ENCODE measurements at places on chromosomes 2 and 18. TPM values are rescaled to one million over a fixed set of nuclear protein-coding genes. Genes with fewer than 3 reads are reported as not detected.

The CERKL gene
- total RNA-seq = not detected

The ZNF804A gene
- total RNA-seq = not detected

The PPP1R1C gene
- not detected for total RNA-seq

The TXNDC2 gene
- not detected for total RNA-seq

The CCDC93 gene
- total RNA-seq = 10.6 TPM

The HPCAL1 gene
- 26.4 TPM for total RNA-seq

The GATA6 gene
- 2.1 TPM for total RNA-seq

The ASIC4 gene
- not detected for total RNA-seq

The MOCOS gene
- total RNA-seq = 11.8 TPM

The XIRP2 gene
- total RNA-seq = 0.03 TPM

- DNase-seq = no peak
- H3K27me3 ChIP-seq = no peaks in the 10 kb centered on the region
- no peak overlapping the region for H3K4me3 ChIP-seq
Observed at GRCh38 chr2:199261239-199261638, 196.5 kb downstream of the SATB2 start.

GRCh38 chr18:31990823-31991222 lies 27.8 kb upstream of the RNF125 start:
- DNase-seq = no peak
- H3K4me1 ChIP-seq = no peaks in the 10 kb centered on the region
- no peaks in the 10 kb centered on the region for H3K36me3 ChIP-seq
- H3K27ac ChIP-seq = no peak overlapping the region
- no peak overlapping the region for H3K4me3 ChIP-seq

DNA sequence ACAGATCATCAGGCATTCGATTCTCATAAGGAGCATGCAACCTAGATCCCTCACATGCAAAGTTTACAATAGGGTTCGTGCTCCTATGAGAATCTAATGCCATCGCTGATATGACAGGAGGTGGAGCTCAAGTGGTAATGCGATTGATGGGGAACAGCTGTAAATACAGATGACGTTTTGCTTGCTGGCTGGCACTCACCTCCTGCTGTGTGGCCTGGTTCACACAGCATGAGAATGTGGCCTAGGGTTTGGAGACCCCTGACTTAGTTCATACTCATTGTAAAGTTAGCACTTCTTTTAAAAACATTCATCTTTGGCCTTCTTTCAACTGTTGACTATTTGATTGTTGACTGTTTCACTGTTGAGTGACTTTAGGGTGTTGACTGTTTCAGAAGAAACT lies 8.7 kb upstream of the CHMP1B start:
- H3K27ac ChIP-seq = no peak overlapping the region
- DNase-seq = no peak
- H3K27me3 ChIP-seq = no peaks in the 10 kb centered on the region
- H3K4me3 ChIP-seq = no peak overlapping the region
- no peaks in the 10 kb centered on the region for H3K4me1 ChIP-seq
- no peaks in the 10 kb centered on the region for H3K36me3 ChIP-seq

- DNase-seq = no peak
- H3K4me1 ChIP-seq = no peaks in the 10 kb centered on the region
- no peaks in the 10 kb centered on the region for H3K27me3 ChIP-seq
Observed at GRCh38 chr18:62697636-62698035, 17.7 kb upstream of the PHLPP1 start.

DNA sequence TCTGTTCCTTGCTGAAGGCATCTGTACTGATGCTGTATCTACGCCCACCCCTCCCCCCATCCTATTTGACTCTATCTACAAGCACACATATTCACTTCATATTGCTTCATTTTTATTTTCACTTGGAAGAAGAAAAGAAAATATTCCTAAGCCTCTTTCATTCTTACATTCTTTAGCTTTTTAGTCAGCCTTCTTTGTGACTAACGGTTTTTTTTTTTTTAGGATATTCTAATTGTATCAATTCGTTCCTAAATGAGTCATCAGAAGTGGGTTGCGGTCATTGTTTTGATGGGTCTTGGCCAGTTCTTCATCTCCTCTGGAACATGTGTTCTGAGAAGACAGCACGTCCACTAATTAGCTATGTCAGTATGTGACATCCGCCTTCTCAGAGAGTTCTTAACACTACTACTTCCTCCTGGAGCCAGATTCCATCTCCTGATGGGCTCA lies 88.7 kb downstream of the MYO1B start:
- no peak overlapping the region for H3K4me3 ChIP-seq
- no peak overlapping the region for H3K27ac ChIP-seq
- no peaks in the 10 kb centered on the region for H3K4me1 ChIP-seq
- H3K36me3 ChIP-seq = no peaks in the 10 kb centered on the region
- DNase-seq = no peak

- peaks cover 6% of the 10 kb centered on the region for H3K27me3 ChIP-seq
- H3K4me1 ChIP-seq = no peaks in the 10 kb centered on the region
- no peak overlapping the region for H3K4me3 ChIP-seq
- no peak for DNase-seq
- H3K36me3 ChIP-seq = no peaks in the 10 kb centered on the region
Observed at GRCh38 chr18:50862401-50862800, 16.5 kb upstream of the ME2 start.

DNA sequence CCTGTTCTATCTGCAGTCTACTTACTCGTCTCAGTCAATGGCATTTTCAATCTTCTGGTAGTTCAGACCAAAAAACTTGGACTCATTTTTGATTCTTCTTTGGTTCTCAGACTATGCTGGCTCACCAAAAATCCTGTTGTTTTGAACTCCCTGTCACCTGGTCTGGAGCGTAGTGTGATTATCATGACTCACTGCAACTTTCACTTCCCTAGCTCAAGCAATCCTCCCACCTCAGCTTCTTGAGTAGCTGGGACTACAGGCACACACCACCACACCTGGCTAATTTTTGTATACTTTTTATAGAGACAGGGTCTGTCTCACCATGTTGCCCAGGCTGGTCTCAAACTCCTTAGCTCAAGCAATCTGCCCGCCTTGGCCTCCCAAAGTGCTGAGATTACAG lies 163.3 kb upstream of the CDH7 start:
- no peaks in the 10 kb centered on the region for H3K36me3 ChIP-seq
- no peak overlapping the region for H3K27ac ChIP-seq
- DNase-seq = no peak
- no peak overlapping the region for H3K4me3 ChIP-seq
- no peaks in the 10 kb centered on the region for H3K4me1 ChIP-seq
- H3K27me3 ChIP-seq = no peaks in the 10 kb centered on the region

DNA sequence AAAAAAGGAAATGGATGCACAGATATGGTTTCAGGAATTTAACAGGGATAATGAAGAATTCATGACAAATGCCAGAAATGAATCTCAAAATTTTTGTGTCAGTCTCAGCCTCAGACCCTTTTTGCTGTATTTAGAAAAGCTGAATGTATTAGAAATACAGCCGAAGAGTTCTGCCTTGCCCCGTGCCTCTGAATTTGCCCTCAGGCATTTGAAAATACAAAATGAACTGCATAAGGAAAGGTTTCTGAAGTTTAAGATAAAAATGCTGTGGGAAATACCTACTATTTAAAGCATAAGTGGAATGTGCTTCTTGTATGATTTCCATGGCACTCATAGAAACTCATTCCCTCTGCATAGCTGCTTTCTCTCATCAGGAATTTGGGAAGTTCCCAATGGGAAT lies 1580.6 kb downstream of the DPP10 start:
- no peak overlapping the region for H3K4me3 ChIP-seq
- H3K27ac ChIP-seq = no peak overlapping the region
- H3K4me1 ChIP-seq = no peaks in the 10 kb centered on the region
- DNase-seq = no peak

- no peaks in the 10 kb centered on the region for H3K27me3 ChIP-seq
- H3K4me3 ChIP-seq = peak overlapping the region; percentile 77
- peak overlapping the region; percentile 87 for H3K27ac ChIP-seq
- DNase-seq = no peak
Observed at GRCh38 chr2:8682719-8683667, 1.1 kb downstream of the ID2 start.

DNA sequence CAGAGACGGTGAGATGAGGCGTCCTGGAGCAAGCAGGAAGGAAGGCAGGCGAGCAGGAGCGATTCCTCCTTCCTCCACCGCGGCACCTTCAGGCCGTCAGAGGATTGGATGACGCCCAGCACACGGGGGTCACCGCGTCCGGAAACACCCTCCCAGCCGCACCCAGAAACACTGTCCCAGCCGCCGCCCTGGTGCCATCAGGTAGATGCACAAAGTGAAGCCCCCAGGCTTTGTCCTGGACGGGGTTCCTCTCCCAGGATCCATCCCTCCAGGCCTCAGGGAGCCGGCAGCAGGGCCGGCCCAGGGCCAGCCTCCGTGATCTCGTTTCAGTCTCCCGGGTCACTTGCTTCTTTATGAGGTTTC lies 31.5 kb downstream of the RTP5 start:
- peak overlapping the region; percentile 25 for H3K27ac ChIP-seq
- DNase-seq = no peak
- H3K36me3 ChIP-seq = no peaks in the 10 kb centered on the region
- H3K4me1 ChIP-seq = peaks cover 12% of the 10 kb centered on the region

- no peaks in the 10 kb centered on the region for H3K36me3 ChIP-seq
- no peak overlapping the region for H3K4me3 ChIP-seq
- no peak for DNase-seq
- no peaks in the 10 kb centered on the region for H3K27me3 ChIP-seq
- H3K27ac ChIP-seq = no peak overlapping the region
Observed at GRCh38 chr18:75625966-75626365, 198.5 kb upstream of the SMIM21 start.

GRCh38 chr18:13395577-13395976 lies 177.0 kb downstream of the LDLRAD4 start:
- H3K36me3 ChIP-seq = no peaks in the 10 kb centered on the region
- no peak overlapping the region for H3K4me3 ChIP-seq
- no peaks in the 10 kb centered on the region for H3K4me1 ChIP-seq
- H3K27me3 ChIP-seq = no peaks in the 10 kb centered on the region
- no peak overlapping the region for H3K27ac ChIP-seq

DNA sequence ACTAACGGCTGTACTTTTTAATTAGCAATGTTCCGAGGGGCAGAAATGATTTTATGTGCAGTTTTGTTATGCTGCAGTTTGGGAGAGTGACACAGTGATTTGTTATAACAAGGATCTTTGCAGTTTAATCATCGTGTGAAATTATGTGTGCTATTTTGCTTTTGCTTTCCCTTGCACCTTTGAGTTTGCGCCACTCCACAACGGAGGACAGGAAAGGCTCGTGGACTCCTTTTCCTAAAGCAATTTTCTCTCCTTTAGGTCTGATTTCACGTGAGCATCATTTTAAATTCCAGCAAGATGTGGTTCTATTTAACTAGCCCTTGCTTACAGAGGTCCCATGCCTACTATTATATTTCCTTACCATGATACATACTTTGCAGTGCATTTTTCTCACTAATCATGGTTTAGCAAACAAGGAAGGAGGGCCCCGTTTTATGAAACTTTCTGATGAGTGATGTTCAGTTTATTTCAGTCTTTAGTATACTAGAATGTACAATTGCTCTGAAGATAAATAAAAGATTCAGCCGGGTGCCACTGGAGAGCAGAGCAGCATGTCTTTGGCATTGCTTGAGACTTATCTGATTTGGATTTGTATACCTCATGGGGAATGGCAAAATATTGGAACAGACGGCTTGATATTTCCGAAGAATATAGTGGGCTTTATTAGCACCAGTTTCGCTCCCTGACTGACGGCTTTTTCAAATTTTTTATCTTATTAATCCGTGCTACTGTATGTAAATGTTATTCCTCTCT lies 528.2 kb upstream of the FANCL start:
- H3K4me1 ChIP-seq = no peaks in the 10 kb centered on the region
- no peak overlapping the region for H3K4me3 ChIP-seq
- H3K27ac ChIP-seq = no peak overlapping the region
- no peaks in the 10 kb centered on the region for H3K27me3 ChIP-seq

- H3K4me1 ChIP-seq = no peaks in the 10 kb centered on the region
- no peak for DNase-seq
- H3K4me3 ChIP-seq = no peak overlapping the region
- H3K36me3 ChIP-seq = peaks cover 52% of the 10 kb centered on the region
- H3K27me3 ChIP-seq = no peaks in the 10 kb centered on the region
Observed at GRCh38 chr2:232333361-232334135, 45.0 kb upstream of the ALPP start.

- no peak for DNase-seq
- peaks cover 9% of the 10 kb centered on the region for H3K27me3 ChIP-seq
- no peaks in the 10 kb centered on the region for H3K36me3 ChIP-seq
- H3K27ac ChIP-seq = no peak overlapping the region
Observed at GRCh38 chr2:176642074-176642473, 372.8 kb downstream of the MTX2 start.

DNA sequence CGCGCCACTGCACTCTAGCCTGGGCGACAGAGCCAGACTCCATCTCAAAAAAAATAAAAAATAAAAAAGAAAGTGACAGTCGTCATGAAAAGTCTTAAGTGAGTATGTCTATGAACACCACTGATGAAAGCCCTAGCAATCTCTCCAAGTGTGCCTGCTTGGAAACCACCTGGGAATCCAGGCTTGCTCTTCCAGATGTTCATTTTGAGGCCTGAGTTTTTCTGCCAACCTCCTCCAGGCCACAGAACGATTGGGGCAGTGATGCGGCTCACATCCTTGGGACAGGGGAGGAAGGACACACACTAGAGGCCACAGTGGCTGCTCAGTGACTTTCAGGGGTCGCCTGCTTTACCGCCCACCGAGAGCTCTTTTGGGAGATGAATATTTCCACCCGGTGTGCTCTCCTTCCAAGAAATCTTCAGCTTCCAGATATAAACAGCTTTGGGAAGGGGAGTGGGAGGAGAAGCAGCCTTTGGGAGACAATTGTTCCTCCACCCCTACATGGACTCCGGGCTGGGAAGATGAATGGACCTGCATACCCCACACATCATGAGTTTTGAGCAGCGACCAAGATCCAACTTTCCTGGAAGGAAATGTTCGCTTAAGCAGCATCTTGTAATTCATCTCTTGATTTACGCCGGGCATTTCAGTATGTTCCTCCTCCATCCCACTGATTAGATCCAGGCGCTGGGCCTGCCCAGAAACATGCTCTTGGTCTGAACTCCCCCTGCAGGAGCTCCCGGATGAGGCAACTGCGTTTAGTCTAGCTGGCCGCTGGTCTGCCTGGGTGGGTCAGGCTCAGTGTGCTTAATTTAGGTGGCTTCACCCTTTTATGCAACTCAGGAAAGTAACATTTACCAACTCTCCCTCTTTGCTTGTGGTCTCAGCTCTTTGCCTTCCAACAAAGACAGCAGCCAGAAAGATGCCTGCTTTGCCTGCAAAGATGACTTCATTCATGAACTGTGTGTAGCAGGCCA lies 6.2 kb upstream of the ARMC9 start:
- H3K4me1 ChIP-seq = peaks cover 33% of the 10 kb centered on the region
- H3K36me3 ChIP-seq = no peaks in the 10 kb centered on the region
- DNase-seq = no peak

GRCh38 chr2:22981785-22982184 lies 403.2 kb upstream of the KLHL29 start:
- no peaks in the 10 kb centered on the region for H3K36me3 ChIP-seq
- no peak overlapping the region for H3K27ac ChIP-seq
- no peak for DNase-seq
- no peak overlapping the region for H3K4me3 ChIP-seq
- no peaks in the 10 kb centered on the region for H3K4me1 ChIP-seq
- no peaks in the 10 kb centered on the region for H3K27me3 ChIP-seq

DNA sequence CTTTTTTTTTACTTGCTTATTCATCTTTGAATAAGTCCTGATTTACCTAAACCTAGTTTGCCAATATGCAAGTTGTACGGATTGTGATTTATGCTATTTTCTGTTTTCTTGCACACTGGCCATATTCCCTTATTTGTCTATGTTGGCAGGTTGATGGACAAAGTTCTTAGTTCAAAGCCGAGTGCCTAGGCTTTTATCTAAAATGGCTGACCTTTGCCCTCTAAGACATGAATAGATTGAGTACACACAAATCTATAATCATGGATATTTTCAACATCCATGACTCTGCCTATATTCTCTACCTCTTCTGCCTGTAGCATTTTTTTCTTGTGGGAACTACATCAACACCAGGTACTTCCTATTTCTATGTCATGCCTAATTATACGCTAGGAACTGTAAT lies 171.7 kb downstream of the TMEFF2 start:
- no peak overlapping the region for H3K27ac ChIP-seq
- no peaks in the 10 kb centered on the region for H3K36me3 ChIP-seq
- H3K4me1 ChIP-seq = peaks cover 11% of the 10 kb centered on the region
- H3K27me3 ChIP-seq = no peaks in the 10 kb centered on the region
- no peak for DNase-seq
